H7 (cell line): ENCODE measurements at places on chromosomes 5 and 9.
A peak's percentile ranks its signal among the peaks of the same experiment; 100 is the strongest.

- no peak for DNase-seq
Measured at GRCh38 chr5:135135530-135136226, 101.7 kb upstream of the PITX1 start.

DNA sequence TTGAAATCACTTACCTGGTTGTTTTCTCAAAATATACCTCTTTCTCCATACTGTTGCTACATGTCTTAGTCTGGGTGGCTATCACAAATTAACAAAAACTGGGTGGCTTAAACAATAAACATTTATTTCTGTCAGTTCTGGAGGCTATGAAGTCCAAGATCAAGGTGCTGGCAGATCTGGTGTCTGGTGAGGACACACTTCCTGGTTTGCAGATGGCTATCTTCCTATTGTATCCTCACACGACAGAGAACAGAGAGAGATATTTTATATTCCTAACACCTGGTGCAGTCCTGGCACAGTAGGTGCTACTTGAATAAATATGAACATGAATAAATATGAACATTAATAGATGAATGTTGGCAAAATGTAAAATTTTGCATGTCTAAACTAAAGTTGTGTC lies 164.3 kb upstream of the ACOT12 start:
- no peak for DNase-seq

DNA sequence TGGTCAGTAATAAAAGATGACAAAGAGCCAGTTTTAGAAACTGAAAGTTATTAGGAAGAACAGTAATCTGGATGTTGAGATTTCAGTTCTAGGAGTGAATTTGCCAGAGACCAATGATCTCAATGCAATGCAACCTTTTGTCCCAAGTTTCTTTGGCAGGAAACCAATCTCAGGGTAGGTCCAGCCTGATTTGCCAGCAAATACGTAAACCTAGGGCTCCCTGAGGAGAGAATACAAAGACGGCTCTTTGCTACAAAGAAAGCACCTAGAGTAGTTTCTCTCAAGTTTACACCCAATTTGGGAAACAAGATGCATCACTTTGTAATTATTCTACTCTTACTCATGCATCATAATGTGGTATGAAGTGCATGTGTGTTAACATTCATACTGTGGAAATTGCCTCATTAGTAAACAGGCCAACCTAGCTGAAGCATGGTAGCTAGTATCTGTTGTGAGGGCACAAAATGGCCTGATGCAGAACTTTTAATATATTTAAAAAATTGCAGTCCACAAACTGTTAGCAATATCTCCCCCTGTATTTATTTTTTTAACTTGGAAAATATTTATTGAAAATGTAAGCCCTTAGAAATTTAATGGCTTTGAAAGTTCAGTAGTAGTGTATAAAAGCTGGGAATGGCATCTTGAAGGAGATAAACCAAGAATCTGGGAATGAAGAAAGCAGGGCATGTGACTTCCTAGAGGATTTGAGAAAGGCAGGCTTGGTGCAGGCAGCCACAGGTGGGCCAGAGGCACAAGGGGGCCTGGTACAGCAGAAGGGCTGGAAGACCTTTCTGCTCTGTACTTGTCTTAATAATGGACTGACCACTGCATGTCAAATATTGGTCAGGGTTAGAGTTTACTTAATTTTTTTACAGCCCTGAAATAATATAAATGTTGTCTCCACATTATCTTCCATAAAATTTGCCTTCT lies 59.5 kb downstream of the MAST4 start:
- no peak for DNase-seq

DNA sequence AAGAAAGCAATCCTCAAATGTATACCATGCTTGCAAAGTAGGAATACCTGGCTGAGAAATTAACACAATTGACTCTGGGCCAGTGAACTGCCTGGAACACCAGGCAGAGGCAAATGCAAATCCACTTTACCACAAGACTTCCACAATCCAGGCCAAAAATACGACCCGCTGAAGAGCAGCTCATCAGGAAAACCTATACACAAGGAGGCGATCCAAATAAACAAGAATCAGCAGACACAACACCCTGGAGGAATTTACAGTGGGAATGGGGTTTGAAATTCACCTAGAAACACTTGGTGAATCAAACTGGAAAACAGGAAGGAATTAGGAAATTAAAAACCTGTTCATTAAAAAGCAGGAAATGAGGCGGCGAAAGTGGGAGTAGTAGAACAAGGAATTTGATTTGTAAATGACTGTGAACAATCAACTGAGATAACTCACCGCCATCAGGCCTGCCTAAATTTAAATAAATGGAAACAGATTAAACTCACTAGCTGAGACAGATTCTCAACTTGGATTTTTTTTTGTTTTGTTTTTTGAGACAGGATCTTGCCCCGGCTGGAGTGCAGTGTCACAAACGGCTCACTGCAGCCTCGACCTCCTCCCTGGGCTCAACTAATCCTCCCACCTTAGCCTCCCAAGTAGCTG lies 15.9 kb downstream of the CMBL start:
- DNase-seq, result no peak

DNA sequence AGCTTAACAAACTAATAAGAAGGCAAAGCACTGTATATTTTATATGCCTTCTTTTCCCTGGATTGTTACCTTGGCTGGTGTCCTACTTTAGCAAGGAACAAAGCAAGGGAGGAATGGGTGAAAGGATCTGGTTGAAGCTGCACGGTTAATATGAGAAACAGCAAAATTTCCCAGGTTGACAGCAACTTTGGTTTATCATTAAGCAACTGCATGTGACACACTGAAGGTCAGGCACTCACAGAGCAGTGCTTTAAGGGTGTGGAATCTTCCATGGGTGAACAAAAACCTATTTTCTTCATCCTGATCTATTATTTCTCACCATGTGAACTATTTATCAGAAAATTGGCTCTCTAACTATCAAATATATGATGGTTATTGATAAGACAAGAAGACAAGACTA lies 109.0 kb upstream of the ATP10B start:
- DNase-seq, result no peak

- DNase-seq, result no peak
Measured at GRCh38 chr9:91100878-91101450, 260.8 kb downstream of the AUH start.

DNA sequence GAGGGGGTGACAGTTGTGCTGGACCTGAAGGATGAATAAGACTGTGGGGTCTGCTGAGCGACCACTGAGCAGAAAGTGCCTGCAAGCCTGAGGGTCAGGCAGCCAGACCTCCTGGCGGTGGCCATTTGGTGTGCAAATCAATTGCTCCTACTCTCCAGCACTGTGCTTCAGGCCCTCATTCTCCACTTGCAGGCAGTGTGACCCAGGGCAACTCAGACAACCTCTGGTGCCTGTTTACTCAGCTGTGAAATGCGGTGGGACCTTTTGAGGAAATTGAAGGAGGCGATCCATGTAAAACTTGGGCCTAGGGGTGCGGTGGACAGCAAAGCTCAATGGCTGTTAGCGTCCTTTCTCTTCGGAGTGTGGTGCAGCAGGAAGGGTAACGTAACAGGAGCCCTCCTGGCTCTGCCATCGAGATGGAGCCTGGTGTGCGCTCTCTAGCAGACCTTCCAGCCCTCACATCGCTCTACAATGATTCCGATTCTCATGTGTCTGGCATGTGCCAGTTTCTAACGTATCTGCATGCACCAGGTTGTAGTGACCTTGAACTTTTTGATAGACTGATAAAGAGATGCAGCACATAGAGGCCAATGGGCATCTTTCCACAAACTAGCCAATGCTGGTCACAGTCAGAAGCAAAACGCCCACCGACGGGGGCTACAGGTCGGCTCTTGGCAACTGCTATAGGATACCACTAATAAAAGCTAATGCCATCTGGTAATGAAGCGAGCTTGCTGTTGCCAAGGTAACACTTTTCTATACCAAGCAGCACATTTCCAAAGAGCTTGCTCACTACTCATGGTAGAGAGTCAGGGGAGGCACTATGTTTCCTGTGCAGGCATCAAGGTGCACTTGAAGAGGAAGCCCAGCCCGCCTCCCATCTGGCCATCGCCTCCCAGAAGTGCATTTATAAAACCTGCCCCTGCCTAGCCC lies 159.7 kb upstream of the RAPGEF1 start:
- peak; percentile 61 for DNase-seq

GRCh38 chr9:4506490-4506889 lies 16.2 kb downstream of the SLC1A1 start:
- DNase-seq, result no peak

GRCh38 chr5:153674356-153674755 lies 183.9 kb downstream of the GRIA1 start:
- no peak for DNase-seq

- no peak for DNase-seq
Measured at GRCh38 chr9:91161465-91162300, 200.0 kb downstream of the AUH start.

GRCh38 chr5:62538017-62538942 lies 40.3 kb upstream of the LRRC70 start:
- DNase-seq, result no peak

GRCh38 chr5:160470437-160471361 lies 49.0 kb downstream of the PTTG1 start:
- DNase-seq, result no peak

- peak; percentile 58 for DNase-seq
Measured at GRCh38 chr9:137408651-137409405, 14.1 kb downstream of the EXD3 start.

DNA sequence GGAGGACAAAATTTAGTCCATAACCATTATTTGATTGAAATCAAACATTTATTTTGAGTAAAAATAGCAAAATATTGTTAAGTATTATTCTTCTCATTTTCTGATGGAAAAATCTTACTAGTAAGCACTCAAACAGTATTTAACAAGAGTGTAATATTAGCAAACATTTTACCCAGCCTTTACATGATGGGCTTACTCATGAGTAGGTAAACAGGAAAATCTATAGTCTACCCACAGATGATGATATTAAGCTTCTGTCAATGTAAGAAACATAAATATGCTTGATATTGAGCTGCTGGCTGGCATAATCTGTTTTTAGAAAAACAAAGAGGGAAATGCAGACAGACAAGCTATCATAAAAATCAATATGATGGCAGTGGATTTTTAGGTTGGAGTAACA lies 418.5 kb upstream of the COX7C start:
- no peak for DNase-seq

- peak; percentile 78 for DNase-seq
Measured at GRCh38 chr5:36875790-36876298, 725 bp upstream of the NIPBL start.

- no peak for DNase-seq
Measured at GRCh38 chr5:82986404-82986803, 90.8 kb downstream of the TMEM167A start.

DNA sequence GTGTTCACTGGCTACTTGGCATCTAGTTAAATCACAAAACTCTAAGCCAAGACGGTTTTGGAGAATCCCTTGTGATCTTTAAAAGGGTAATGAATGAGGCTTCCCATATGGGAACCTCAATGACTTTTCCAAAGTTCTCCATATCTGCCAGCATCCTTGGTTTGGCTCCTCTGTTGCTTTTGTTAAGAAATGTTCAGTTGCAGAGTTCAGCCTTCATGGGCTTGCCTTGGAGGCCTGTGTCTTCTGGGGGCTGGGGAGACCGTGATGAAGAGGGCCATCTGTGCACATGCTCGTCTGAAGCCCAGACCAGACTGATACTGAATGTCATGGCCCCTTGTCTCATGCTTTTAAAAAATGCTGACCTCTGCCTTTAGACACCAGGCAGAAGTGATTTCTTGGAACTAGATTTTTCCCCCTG lies 84.3 kb downstream of the RAI14 start:
- no peak for DNase-seq

- no peak for DNase-seq
Measured at GRCh38 chr5:81517462-81517861, 123.5 kb upstream of the ACOT12 start.

GRCh38 chr9:71769175-71770161 lies 1.2 kb upstream of the CEMIP2 start:
- DNase-seq, result peak; percentile 88
